ENCODE measurements at places on chromosomes 11 and 22. TPM values are rescaled to one million over a fixed set of nuclear protein-coding genes. Genes with fewer than 3 reads are reported as not detected.

Gene WT1
- total RNA-seq = not detected

DNA sequence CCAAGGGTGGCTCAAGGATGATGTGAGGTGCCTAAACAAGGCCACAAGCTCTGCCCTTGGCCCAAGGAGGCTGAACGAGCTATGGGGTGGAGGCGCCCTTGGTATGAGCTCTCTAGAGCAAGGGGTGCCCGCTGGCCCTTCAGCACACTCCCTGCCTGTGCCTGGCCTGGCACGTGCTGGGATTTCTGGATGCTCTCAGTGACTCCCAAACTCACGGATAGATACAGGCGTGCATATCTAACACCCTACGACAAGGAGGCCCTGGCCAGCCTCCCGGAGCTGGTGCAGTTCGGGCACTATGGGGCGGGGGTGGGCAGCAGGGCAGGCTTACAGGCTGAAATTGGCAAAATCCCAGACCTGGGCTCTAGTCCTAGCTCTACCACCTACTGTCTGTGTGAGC lies 30.6 kb downstream of the SCUBE1 start:
- no peaks in the 10 kb centered on the region for H3K27me3 ChIP-seq
- H3K27ac ChIP-seq = no peak overlapping the region
- DNase-seq = no peak
- no peaks in the 10 kb centered on the region for H3K36me3 ChIP-seq

GRCh38 chr11:26286472-26287066 lies 45.4 kb upstream of the ANO3 start:
- no peaks in the 10 kb centered on the region for H3K27me3 ChIP-seq
- DNase-seq = peak; percentile 24

Gene SMTNL1
- total RNA-seq = 4.5 TPM

DNA sequence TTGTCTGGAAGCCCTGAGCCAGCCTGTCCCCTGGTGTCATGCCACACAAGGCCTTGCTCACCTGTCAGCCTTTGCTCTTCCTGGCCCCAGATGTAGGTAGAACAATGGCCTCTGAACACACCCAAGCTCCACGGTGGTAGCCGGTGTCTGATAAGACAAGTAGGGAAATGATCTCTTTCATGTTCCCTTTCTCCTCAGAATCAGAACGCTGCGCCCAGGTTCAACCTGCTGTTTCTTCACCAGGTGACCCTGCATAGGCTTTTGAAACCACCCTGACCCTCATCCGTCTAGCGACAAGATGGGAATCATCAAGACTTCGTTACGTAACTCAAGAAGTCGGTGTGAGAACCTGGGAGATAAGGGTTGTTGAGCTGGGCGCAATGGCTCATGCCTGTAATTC lies 28.7 kb upstream of the YWHAH start:
- DNase-seq = no peak
- no peaks in the 10 kb centered on the region for H3K27me3 ChIP-seq
- H3K4me3 ChIP-seq = no peak overlapping the region
- H3K27ac ChIP-seq = no peak overlapping the region
- H3K36me3 ChIP-seq = no peaks in the 10 kb centered on the region

- DNase-seq = no peak
- H3K27ac ChIP-seq = no peak overlapping the region
- H3K4me3 ChIP-seq = no peak overlapping the region
- H3K27me3 ChIP-seq = no peaks in the 10 kb centered on the region
- H3K36me3 ChIP-seq = no peaks in the 10 kb centered on the region
Measured at GRCh38 chr22:30116362-30117117, 36.3 kb downstream of the HORMAD2 start.

GRCh38 chr22:39445678-39446077 lies 11.1 kb upstream of the MGAT3 start:
- H3K27me3 ChIP-seq = peaks cover 11% of the 10 kb centered on the region
- no peak for DNase-seq
- H3K4me3 ChIP-seq = no peak overlapping the region
- no peak overlapping the region for H3K27ac ChIP-seq

Data from SJCRH30 (cell line).